ENCODE measurements at places on chromosomes 3 and 15.

- peak; percentile 9 for DNase-seq
These were observed 125.6 kb upstream of the ROPN1 start for GRCh38 chr3:124117486-124117885.

DNA sequence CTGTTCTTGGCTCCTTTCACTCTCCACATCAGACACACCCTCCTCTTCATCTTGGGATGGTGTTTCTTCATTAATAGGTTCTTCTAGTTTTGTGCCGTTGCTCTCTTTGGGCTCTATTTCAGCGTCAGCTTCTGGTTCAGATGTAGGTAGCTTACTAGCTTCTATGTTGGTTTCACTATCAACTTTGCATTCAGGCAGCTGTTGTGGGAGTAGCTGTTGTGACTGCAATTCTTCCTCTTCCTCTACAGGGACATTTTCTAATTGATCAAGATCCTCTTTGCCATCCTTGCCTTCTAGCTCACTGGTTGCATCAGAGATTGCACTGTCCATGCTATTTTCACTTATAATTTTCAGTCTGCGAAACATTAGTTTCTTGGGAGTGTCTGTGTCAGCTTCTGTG is 80.1 kb downstream of the SETD2 start:
- DNase-seq: no peak

DNA sequence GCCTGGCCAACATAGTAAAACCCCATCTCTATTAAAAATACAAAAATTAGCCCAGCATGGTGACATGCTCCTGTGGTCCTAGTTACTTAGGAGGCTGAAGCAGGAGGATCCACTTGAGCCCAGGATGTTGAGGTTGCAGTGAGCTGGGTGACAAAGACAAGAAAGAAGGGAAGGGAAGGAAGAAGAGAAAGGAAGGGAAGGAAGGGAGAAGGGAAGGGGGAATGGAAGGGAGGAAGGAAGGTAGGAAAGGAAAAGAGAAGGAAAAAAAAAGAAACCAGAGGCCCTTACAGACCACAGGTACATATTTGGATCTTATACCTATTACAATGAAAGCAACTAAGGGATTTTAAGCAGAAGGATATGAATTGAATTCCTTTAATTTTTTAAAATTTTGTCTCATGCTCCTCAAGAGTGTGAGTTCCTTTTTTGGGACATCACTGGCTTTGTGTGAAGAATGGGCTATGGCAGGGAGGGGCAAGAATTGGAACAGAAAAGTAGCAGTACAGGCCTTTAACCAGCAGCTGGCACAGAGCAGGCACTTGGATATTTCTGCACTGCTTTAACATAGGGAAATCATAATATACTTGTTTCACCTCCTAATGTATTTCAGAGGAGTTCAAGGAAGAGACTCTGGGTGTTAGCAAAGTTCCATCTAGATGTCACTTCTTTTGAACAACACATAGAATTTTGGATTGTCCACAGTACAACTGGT is 7.9 kb downstream of the RAB27A start:
- peak; percentile 15 for DNase-seq

GRCh38 chr15:58440922-58441321 is 9.1 kb downstream of the LIPC start:
- no peak for DNase-seq

DNA sequence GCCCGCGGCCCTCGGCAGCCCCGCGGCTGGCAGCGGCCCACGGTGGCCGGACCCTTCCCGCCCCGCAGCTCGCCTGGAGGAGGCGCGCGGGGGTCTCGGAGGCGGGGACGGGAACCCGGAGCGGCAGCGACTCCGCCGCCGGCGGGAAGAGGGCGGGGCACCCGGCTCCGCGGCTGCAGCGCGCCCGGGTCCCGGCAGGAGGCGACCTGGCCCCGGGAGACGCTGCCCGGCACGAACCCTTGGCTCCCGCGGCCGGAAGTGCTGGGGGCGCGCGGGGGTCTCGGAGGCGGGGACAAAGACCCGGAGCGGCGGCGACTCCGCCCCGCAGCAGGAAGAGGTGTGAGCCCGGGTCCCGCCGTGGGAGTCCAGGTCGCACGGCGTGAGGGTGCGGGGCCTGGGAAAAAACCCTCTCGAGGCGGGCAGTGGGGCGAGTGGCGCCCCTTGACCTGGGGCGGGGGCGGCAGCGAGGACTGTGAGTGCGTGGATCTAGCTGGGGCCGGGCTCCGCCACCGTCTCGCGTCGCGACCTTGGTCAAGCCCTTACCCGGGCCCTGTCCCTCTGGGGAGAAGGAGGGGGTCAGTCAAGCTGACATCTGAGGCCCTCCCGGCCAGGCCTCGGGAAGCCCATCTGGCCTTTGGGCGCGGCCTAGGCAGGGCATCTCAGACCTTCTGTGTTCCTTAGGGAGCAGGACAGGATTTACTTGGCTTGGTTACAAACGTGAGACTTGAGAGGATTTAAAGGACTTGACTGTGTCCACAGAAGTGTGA is at the start of gene CIB2:
CIB2 (minus strand) TSS at position 151 of the 767 bp plus-strand sequence. CDS start 230 bp downstream, outside the sequence.
- peak; percentile 46 for DNase-seq

- no peak for DNase-seq
These were observed 102.3 kb downstream of the TPRA1 start for GRCh38 chr3:127488141-127488672.

DNA sequence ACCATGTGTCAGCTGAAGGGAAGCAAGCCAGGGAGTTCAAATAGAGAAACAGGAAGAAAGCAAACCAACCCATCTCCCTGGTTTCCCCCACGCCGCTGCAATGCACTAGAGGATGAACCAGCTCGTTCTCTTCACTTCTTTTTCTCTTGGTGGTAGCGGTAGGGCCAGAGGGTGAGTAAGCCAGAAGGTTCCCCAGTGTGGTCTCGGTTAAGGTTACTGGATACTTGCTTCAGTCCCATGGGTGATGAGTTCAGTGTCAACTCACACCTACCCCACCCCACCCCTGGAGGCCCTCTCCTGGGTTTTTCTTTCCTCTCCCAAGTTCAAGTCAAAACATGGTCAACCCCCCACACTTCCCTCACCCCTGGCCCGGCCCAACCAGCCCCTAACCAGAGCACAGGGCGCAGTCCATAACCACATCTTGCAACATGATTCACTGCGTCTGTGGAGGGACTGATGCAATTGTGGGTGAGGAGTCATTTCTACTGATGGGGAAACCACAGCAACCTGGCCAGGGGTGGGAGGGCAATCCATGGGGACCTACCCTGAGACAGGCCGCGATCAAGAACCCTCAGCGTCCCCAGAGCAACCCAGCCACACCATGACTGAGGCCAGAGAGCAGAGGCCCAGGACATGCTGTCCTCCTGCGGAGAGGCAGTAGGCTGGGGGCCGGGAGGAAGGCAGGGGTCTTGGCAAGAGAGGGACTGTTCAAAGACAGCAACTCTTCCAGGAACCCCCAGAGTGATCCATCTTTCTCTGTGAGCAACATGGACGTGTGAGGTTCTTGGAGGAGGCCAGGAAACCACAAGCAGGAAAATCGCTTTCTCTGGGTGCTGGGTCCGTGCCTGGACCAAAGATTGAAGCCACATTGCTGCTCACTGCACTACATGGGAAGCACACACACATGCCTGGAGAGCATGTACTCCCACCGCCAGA is 276.6 kb downstream of the UACA start:
- DNase-seq: peak; percentile 97

DNA sequence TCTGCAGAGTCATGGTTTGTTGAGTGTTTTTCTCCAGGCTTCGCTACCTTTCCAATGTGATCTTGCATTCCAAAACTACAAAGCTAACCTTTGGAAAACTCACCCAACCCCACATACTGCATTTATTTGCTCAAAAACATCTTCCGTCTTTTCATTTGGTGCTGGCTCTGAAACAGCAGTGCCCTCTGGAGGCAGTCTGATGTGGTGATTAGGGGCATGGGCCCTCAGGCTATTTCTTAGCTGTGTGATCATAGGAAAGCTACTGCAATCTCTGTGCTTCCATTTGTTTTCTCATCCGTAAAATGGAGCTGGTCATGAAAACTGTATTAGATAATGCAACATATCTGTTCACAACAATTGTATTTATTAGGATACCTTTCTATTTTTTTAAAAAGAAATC is 47.0 kb downstream of the MTHFS start:
- DNase-seq: peak; percentile 74

GRCh38 chr15:55768670-55769185 is 25.8 kb upstream of the PRTG start:
- DNase-seq: no peak

- DNase-seq: no peak
These were observed 89.9 kb upstream of the PRR23E start for GRCh38 chr3:127103080-127103479.

- DNase-seq: no peak
These were observed at the start of gene SLC12A8 for GRCh38 chr3:125212509-125213363. Gene SLC12A8 (minus strand): TSS chr3:125212748. CDS start chr3:125211349, 1,399 bp downstream.

GRCh38 chr3:43162230-43163084 is 56.6 kb upstream of the POMGNT2 start:
- peak; percentile 90 for DNase-seq

DNA sequence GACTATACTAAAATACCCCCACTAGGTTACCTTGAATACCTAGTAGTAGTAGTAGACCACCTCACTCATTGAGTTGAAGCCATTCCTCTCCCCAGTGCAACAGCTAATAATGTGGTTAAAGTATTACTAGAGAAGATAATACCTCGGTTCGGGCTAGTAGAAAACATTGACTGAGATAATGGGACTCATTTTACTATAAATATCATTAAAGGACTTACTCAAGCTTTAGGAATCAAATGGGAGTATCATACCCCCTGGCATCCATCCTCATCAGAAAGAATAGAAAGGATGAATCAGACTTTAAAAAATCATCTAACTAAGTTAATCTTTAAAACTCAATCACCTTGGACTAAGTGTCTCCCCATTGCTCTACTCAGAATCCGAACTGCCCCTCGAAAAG is 49.0 kb upstream of the CACNA2D3 start:
- no peak for DNase-seq

DNA sequence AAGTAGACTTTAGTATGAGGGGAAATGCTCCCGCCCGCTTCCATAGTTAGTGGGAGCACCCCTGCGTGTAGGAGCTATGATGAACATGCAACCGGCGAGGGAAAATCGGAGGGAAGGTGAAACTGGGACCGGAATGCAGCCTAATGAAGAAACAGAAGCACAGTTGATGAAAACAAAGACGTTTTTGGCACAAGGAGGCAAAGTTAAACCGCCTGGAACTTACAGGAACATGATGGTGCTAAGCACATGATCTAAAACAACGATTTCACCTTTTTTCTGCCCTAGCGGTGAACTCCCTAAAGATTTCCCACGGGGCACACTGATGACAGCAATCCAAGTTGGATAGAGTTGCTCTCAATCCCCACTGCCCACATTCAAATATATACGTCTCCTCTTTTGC is 49.4 kb upstream of the SPATA12 start:
- DNase-seq: peak; percentile 13

- DNase-seq: peak; percentile 24
These were observed 514 bp downstream of the IGF2BP2 start for GRCh38 chr3:185824051-185825005.

DNA sequence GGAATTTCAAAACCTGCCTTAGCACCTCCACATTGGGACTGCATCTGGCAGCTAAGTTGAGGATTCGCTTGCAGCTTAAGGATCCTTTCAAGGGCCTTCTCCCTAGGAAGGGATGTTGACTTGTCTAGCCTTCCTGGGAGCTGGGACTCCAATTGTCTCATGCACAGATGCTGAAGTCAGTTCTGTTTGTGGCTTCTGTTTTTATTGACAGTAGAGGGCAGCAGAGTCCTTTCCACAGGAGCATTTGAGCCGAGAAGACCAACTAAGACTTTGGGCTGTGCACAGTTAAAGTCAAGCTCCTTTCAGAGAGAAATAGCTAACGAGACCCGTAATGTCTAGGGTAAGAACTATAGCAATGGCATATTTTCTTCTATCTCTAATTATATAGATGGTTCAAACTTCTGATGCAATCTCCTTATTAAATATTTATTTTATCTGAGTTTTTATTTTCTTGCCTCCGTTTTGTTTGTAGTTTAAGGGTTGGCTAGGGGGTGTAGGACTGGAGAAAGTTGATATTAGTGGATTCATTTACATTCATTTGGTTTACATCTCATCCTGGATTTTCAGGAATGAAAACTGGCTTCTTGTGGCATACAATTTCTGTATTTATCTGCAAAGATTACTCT is 59.7 kb upstream of the KBTBD8 start:
- peak; percentile 86 for DNase-seq

- no peak for DNase-seq
These were observed 42.7 kb downstream of the EXOG start for GRCh38 chr3:38538773-38539353.

DNA sequence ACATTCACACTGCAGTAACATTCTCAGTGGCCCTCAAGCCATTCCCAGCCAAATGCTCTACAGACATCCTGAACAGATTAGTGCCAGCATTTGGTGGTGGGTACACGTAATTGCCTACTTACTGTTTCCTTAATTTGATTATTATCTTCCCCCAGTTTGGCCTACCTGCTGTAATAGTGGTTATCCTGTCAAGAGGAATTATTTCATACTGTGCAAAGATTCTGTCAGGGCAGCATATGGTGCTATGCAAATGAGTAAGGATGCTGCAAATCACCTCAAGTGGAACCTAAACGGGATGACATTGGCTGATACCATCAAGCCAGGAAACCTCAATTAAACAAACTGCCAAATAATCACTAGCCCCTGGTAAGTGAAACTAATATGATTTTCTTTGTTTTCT is 88.7 kb downstream of the SEMA6D start:
- no peak for DNase-seq

GRCh38 chr3:5055357-5056110 is 66.6 kb upstream of the ARL8B start:
- no peak for DNase-seq

GRCh38 chr3:193788189-193788991 is 195.4 kb downstream of the OPA1 start:
- DNase-seq: peak; percentile 80

- no peak for DNase-seq
These were observed 2.2 kb downstream of the LTF start for GRCh38 chr3:46462511-46462910.

DNA sequence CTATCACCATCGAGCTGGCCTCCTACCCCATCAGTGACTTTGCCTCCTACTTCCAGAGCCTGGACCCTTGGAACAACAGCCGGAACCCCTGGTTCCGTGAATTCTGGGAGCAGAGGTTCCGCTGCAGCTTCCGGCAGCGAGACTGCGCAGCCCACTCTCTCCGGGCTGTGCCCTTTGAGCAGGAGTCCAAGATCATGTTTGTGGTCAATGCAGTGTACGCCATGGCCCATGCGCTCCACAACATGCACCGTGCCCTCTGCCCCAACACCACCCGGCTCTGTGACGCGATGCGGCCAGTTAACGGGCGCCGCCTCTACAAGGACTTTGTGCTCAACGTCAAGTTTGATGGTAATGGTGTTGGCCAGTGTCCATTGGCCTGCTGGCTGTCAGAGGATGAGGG is 6.1 kb downstream of the GRM2 start:
- no peak for DNase-seq

DNA sequence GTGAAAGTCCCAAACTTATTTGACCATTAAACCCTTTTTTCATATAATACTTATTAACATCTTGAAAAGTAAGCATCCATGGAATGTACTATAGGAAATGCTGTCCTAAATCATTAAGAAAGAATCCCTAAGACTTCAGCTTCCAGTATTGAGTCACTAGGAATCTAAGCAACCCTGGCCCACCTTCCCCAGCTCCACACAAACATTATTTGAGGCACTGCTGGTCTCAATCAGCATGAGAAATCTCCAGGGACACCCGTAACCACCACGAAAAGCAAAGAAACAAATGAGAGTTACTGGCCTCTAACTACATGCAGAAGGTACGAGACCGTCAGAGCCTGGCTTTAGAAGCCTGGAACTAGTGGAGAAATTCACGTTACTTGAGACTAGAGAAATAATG is 68.2 kb downstream of the POLQ start:
- peak; percentile 76 for DNase-seq

GRCh38 chr3:185519021-185519420 is 20.2 kb upstream of the TMEM41A start:
- DNase-seq: no peak
